ENCODE measurements at places on chromosomes 4 and X.

DNA sequence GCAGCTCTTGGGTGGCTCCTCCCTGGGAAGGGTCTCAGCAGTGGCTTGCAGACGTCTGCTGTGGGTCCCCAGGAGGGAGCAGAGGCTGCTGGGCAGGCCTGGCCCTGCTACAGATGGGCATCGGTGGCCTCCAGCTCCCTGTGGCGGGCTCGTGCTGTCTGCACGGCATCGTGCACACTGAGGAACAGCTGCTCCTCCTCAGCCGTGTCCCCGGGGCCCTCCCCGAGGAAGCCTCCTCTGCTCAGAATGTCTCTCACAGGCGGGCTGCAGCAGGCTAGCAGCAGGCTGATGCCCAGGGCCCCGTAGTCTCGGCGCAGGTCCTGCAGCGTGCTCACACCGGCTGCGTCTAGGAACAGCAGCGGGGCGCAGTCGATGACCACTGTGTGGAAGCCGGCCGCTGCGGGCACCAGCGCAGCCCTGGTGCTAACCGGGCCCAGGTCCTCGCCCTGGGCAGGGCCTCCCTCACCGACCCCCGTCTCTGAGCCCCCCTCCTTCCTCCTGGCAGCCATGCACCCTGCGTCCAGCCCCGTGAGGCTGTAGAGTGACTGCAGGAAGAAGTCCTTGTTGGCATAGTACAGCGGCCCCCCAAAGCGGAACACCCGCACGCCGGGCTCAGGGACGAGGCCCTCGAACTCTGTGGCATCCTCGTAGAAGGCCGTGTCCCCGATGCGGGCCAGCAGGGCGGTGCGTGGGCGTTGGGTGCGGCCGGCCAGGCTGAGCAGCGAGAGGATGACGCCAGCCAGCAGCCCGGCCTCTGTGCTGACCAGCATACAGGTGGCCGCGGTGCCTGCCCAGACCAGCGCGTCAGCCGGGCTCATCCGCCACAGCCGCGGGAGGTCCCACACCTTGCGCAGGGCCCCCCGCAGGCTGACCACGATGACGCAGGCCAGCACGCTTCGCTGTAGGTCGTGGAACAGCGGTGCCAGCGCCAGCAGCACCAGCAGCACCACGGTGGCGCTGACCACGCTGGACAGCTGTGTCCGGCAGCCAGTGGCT lies 2.2 kb downstream of the IDUA start:
- DNase-seq = no peak

- no peak for DNase-seq
These were observed 110.3 kb upstream of the MAP3K15 start for GRCh38 chrX:19625612-19626011.

DNA sequence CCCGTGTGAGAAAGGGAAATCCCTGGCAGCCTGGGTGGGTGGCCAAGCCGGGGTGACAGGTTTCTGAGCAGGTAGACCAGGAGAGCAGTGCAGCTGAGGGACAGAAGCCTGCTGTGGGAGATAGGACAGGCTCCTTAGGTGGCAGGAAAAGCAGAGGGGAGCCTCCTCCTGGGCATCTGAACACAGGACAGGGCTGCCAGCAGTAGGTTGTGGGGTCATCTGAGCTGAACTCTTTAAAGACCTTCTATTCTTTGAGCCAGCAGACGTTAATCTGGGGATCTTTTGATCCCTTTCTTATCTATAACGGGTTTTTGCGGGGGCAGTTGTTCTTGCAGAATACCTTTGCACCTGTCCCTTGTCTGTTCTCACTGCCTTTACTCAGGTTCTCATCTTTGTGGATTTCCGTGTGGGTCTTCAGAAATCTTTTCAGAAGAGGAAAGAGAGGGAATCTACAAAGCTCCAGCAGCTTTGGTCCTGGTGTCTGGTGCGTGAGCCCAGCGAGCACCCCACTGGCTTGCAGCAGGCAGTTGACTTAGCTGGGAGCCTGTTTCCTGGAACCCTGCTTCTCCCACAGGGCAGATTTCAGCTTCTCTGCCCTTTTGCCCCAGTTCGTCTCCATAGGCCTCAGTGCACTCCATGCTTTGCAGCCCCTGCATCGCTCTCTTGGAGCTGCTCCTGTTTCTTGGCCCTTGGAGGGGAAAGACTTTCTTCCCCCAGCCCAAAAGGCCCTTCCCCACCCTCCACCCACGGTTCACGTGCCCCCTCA lies 35.8 kb upstream of the TADA2B start:
- DNase-seq = no peak

DNA sequence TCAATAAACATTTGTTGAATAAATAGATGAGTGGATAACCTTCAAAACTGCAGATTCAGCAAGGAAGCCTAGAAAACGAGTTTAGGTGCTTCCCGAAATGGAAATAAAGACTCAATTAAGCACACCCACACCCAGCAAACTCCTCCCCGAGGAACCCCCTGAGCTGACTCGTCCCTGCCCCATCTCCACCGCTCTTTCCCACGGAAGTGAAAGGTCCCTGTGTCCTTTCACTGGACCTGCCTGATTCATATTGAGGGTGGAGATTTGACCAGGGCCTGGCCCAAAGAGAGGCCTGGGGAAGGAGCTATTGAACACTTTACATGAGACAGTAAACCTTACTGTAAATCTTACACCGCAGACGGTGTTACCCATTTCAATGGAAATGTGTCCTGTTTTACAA lies 129.1 kb downstream of the CPZ start:
- DNase-seq = peak; percentile 78

DNA sequence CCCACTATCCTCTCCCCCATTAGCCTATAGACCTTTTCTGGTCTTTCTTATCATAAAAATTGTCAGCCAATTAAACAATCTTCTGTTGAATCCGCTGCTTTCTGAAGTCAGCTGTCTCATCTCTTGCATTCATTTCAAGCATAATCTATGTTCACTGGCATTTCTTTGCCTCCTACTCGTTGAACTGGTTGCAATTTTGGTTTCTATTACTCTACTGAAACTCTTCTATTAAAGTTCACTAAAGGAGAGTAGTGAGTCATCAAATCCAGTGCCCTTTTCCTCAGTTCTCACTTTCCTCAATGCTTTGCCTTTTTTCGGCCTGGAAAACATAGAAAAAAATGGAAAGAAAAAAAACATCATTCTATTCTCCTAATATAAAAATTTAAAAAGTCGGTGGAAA lies 23.9 kb upstream of the CXCL13 start:
- DNase-seq = no peak

DNA sequence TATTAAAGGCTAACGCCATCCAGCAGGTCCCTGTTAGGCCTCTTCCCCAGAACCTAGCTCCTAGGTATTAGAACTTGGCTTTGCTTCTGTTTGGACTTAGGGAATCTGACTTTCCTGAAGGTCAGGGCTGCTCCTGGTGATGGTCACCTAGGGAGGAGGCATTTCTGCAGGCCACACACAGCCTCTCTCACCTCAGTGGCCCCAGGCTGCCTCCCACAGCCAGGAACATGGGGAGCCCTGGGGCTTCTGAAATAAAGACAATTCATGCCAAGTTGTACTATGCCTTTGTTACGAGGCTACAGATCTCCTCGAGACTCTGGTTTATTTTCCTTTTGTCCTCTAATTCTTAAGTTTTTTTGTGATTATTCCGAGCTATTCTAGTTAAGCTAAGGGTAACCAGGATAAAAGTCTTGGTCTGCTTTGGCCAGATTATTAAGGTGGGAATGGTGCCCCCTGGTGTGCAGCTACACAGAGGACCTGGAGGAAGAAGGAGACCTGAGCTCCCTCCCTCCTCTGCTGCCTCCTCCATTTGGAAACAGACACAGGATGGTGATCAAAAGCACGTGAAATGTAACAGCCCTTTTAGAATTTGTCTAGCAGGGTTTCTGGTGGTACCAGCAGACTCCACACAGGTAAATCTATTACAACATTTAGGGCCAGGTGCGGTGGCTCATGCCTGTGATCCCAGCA lies 131.0 kb downstream of the DCLK2 start:
- DNase-seq = no peak

GRCh38 chr4:90181644-90182043 lies 54.5 kb downstream of the CCSER1 start:
- DNase-seq = no peak

GRCh38 chr4:126448086-126448845 lies 1133.5 kb downstream of the FAT4 start:
- DNase-seq = no peak

- DNase-seq = peak; percentile 58
These were observed 279.9 kb downstream of the ASMT start for GRCh38 chrX:1894740-1895139.

GRCh38 chr4:66767442-66767841 lies 777.9 kb downstream of the CENPC start:
- DNase-seq = no peak

All from lower leg skin (tissue), 4 donors.